Stimulated activated CD4-positive, alpha-beta T cell treated with anti-CD3 and anti-CD28 coated beads, TNF-alpha, amount 100 ng/mL, for 24 hours (primary cell): ENCODE measurements at places on chromosomes 1 and 21.
A peak's percentile ranks its signal among the peaks of the same experiment; 100 is the strongest.

DNA sequence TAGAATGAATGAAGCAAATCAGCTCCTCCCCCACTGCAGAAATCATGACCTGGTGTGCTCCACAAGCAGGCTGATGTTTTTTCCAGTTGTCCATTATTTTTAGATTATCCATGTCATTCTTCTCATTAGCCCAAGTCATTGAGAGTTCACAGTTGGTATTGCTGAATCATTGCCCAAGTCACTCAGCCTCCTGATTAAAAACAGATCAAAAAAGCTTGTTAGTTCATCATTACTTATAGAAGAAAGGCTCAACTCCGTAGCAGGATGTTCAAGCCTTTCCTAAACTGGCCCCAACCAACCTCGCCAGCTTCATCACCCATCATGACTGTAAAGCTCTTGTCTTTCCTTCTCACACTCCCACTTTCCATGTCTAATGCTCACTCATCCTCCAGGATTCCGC, 161.3 kb upstream of the CTTNBP2NL start:
- no peak for DNase-seq

GRCh38 chr21:44726826-44727225, 15.5 kb upstream of the TSPEAR start:
- DNase-seq: no peak

DNA sequence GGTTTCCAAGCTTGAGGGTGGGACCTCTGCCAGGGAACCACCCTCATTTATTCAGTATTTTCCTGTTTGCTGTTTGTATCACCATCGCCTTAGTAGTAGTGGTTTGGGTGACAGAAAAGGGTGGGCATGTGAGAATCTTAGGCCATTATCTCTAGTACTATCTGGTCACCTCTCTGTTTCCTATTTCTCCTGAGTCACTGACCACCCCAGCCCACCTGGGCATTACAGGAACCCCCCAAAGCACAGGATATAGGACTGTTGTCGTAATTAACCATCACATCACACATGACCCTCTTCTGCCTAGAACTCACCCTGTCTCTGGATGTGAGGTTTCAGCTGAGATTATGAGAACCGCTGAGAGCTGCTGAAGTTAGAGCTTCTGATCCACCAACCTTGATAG, 60.4 kb downstream of the IL23R start:
- DNase-seq: no peak

DNA sequence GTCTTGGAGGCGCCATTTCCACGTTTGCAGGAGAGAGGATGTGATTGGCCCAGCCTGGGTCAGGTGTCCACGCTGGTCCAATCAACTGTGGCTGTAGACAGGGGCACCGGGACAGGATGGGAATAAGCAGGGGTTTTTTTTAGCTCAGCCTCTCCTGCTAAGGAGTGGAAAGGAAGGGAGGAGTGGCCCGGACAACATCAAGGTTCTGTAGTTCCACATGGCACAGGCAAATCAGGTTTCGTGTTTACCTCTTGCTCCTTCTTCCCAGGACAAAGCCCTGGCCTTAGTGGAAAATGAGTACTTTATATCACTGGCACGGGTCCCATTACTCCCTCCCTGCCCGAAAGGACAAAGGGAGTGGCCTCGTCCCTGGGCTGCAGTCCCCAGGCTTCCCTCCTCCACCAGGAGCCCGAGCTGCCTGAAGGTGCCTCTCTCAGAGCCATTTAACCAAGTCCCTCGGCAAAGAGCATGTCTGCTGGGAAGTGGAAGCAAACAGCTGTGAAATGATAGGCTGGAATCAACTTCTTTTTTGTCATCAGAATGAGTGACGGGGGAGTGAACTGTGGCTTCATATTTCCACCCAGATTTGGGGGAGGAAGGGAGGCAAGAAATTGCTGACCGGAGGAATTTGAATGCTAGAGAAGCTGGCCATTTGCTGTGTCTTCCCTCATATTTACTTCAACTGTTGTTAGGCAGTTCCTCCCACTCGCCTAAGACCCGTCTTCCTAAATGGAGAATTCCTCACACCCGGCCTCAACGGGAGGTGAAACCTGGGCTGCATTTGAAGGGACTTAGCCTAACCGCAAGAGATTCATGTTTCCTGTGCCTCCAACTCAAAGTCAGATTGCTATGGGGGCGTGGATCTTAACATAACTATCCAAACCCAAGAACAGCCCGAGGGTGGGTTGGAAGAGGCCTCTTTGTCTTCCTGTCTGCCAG, 84.9 kb upstream of the SLC44A3 start:
- no peak for DNase-seq

- no peak for DNase-seq
Measured at GRCh38 chr1:11227106-11228077, 35.0 kb downstream of the MTOR start.

GRCh38 chr1:35936838-35937237, 5.9 kb downstream of the AGO3 start:
- no peak for DNase-seq

DNA sequence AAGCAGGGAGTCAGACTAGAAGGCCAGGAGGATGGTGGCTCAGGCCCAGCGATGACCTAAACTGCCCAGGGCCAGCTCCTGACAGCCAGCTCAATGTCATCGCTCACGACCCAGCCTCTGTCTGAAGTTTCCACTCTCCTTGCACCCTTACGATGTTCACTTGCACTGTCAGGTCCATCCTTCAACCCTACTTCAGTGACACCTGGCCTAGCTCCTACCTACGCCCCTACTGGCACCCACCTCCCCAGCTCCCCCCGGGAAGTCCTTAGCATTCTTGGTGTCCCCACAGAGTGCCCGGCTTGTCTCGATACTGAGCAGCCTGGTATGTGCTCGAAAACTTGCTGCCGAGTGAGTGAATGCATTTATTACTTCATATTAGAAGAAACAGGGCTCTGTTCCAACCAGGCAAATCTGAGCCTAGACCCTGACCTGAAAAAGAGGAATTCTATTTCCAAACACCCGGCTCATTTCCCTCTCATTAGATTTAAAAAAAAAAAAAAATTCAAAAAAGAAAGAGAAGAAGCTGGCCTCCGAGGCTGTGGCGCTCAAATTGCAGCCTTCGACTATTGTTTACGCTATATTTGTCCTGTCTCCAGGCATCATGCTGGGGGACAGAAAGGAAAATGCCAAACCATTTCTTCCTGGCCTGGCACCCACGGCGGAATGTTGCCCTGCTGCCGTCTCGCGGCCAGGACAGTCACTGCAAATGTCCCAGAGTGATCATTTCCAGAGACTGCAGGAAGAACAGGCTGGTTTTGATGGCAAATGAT, 29.8 kb upstream of the LRRC38 start:
- no peak for DNase-seq

DNA sequence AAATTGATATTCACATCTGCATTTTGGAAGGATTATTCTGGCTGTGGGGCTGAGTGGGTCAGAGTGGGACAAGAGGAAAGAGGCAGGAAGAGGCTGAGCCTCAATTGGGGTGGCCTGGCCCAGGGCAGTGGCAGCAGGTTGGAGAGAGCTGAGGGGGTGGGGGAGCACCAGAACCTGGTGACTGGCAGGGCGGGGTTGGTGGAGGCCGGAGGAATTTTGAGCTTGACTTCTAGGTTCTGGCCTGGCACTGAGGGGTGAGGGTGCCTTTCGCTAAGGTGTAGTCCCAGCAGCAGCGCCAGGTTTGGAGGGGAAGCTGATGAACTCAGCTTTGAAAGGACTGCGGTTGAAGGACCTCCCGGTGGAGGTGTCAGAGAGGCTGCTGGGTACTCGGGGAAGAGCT, 33.6 kb upstream of the KDM4A start:
- DNase-seq: no peak

DNA sequence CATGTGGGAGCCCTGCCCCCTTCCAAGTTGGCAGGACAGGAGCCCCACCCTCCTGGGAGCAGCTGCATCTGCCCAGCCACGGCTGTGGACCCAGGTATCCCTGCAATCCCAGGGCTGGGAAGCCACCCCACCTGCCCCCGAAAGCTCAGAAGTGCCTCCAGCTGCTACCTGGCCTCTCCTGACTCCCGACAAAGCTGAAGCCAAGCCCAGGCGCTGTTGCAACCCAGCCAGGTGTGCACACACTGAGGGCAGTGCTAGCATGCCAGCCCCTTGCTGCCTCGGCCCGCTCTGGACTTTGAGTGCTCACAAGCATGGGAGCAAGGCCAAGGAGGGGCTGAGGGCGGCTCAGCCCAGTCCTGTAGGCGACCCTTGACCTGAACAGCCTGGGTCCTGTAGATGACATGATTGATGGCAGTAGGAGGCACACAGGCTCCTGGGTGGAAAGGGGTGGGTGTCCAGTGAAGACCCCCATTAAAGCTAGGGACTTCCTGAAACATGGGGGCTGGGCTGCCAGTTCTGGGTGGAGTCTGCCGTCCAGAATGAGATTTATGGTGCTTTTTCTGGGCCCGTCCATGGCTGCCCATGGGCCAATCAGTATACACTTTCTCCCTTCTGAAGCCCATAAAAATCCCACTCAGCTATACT, 2.8 kb upstream of the SSU72 start:
- DNase-seq: no peak

- no peak for DNase-seq
Measured at GRCh38 chr21:31128234-31128633, 90.0 kb upstream of the KRTAP19-8 start.

- no peak for DNase-seq
Measured at GRCh38 chr21:45780647-45781046, 137.1 kb downstream of the PCBP3 start.

GRCh38 chr1:89905395-89906058, 84.7 kb downstream of the LRRC8D start:
- DNase-seq: no peak

GRCh38 chr1:156026588-156026987, 5.8 kb upstream of the SSR2 start:
- no peak for DNase-seq

DNA sequence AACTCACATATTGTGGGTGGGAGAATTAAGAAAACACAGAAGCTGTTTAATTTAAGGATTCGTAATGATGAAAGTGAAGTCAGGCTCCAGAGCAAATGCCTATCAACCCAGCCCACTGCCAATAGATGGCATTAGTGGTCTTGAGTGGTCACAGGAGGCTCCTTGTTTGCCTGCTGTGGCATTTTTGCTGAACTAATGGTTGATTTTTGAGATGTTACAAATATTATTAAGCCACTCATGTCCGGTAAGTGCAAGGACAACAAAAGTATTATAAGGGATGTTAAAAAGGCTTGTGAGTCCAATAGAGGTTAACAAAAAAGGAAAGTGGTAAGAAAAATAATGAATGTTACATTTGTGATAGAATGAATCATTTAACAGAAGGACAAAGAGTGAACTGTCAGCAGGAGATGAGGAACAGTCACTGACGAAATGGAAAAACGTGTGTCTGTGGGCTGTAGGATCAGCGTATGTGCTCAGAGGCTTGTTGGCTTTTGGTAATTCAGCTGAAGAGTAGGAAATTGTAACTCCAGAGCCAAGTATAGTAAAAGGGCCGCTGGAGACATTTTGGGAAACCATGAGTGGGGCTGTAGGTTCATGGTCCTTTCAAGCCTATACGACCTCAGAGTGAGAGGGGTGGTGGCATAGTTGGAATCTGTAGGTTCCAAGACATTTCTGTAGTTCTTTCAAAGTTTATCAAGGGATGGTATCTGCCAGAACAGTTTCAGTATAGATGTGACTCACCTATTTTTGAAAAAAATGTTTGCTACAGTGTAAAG, 11.2 kb downstream of the SFT2D2 start:
- peak; percentile 35 for DNase-seq

DNA sequence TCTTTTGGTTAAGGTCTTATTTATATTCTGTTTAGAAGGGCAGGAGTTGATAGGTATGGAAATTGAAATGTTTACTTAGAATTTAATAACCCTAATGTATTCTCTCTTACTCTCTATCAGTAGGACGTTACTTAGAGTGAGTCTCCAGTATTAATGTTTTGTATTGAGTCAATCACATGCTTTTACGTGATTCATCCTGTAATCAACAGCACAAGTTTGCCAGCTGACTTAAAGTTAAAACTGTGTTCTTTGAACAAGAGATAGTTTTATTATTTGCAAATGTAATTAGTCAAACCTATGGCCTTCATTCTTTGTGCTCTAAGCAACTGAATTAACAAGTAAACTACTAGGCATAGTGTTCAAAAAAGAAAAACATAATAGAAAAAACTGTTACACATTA, 57.3 kb downstream of the PKN2 start:
- DNase-seq: no peak

- no peak for DNase-seq
Measured at GRCh38 chr1:203163891-203164635, 11.6 kb downstream of the MYBPH start.

- no peak for DNase-seq
Measured at GRCh38 chr1:171252482-171252881, 4.2 kb downstream of the FMO1 start.

DNA sequence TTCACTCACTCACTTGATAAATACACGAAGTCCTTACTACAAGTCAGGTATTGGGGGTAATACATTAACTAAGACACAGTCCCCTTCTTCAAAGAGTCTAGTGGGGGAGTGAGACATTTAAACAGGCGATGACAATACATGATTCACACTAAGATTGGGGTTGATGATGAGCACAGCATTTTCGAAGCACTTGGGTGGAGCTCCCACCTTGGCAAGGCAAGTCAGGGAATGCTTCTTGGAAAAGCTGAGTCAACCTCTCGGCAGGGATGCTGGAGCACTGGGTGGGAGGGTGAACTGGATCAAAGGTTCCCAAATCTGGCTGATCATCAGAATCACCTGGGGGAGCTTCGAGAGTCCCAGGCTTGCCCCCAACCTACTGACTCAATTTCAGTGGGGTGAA, 57.9 kb upstream of the ENAH start:
- no peak for DNase-seq

DNA sequence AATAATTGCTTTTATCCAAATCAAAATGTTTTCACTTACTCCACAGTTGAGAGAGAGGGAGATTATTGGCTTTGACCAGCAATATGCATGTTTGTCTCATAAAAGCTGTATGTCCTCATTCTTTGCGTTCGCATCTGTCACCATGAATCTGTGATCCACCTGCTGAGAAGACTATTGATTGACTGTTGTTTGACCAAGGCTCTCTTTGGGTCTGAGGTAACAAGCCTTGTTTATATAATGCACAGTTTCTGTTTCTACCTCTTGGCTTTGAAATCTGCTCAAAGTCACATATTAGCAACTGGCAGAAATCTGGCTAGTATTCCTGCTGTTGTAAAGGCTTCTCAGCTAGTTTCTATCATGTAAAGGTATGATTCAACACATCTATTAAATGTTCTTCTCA, 157.0 kb downstream of the LYPLAL1 start:
- no peak for DNase-seq

- peak; percentile 76 for DNase-seq
Measured at GRCh38 chr21:42002421-42002958, 7.7 kb downstream of the ZBTB21 start.
